Progenitor cell of endocrine pancreas (in vitro differentiated cells): ENCODE measurements at places on chromosomes 7 and 10.

DNA sequence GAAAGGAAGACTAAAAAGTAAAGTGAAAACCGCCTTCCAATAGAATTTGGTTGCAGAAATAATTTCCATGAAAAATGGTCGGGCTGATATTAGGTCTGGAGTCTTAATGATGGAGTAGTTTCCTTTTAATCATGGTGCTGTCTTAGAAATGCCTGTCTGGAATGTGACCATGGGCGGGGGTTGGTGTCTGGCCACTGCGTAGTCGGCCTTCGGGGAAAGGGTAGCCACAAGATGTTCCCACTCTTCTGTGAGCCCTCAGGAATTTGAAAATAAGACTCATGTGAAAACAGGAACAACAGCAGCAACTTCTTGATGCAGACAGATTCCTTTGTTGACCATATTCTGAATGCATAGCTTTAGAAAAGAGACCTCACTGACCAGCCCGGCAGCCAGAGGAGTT, 176.8 kb downstream of the KIAA1217 start:
- DNase-seq: no peak

- DNase-seq: no peak
These were observed 74.0 kb downstream of the GPR141 start for GRCh38 chr7:37757563-37757962.

DNA sequence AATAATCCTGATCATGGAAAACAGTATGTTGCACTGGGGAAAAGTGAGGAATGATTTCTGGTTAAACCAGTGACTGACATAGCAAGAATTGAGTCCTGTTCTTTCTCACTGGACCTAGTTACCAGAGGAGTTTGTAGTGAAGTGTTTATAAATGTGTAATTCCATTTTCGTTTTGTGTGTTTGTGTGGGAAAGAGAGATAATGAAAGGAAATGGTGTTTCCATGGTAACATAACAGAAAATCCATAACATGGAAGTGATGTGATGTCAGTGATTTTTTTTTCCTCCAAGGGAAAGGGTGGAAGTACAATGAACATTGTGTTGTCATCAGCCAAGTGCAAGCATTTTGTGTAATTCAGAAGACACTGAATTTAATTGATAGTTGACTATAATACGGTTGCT, 283.9 kb downstream of the PLXDC2 start:
- DNase-seq: no peak

GRCh38 chr7:91713669-91714068, 166.8 kb downstream of the MTERF1 start:
- DNase-seq: no peak

DNA sequence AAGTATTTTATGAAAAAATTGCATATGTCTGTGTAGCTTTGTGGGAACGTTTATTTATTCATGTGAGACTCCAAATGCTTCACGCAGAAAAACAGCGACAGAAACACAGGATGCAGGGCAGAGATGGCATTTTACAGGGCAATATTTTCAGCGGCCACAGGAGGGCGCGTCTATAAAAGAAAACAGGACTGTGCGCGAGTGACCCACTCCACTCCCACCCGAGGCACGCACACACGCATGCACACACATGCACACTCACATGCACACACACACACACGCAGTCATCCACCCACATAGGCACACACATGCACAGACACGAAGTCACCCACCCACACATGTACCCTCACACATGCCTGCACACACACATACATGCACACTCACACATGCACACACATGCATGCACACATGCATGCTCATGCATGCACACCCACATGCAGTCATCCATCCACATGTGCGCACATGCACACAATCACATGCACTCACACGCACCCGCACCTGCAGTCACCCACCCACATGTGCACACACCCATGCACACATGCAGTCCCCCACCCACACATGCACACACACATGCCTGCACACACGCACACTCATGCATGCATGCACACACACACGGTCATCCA, 96.3 kb downstream of the DNAJB6 start:
- DNase-seq: no peak

DNA sequence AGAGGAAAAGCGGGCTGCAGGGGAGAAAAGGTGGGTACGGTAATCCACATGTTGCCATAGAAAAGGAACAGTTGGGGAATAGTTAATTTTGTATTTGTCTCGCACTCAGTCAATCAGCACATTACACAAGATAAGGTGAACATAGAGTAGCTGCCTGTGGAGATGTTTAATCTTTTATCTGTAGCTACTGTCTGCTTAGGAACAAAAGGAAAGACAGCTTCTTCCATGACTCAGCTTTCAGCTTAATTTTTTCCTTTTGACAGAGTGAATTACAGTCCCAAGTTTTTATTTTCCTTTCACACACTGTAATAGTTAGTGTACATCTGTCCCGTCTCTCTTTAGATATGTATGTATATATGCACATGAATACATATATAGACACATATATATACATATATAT, 39.3 kb upstream of the PODXL start:
- DNase-seq: no peak

GRCh38 chr10:119821182-119821581, 51.5 kb downstream of the MCMBP start:
- DNase-seq: no peak

- DNase-seq: no peak
These were observed 26.9 kb upstream of the DNAJC1 start for GRCh38 chr10:22030421-22030820.

GRCh38 chr10:118365702-118366101, 23.6 kb upstream of the FAM204A start:
- no peak for DNase-seq

DNA sequence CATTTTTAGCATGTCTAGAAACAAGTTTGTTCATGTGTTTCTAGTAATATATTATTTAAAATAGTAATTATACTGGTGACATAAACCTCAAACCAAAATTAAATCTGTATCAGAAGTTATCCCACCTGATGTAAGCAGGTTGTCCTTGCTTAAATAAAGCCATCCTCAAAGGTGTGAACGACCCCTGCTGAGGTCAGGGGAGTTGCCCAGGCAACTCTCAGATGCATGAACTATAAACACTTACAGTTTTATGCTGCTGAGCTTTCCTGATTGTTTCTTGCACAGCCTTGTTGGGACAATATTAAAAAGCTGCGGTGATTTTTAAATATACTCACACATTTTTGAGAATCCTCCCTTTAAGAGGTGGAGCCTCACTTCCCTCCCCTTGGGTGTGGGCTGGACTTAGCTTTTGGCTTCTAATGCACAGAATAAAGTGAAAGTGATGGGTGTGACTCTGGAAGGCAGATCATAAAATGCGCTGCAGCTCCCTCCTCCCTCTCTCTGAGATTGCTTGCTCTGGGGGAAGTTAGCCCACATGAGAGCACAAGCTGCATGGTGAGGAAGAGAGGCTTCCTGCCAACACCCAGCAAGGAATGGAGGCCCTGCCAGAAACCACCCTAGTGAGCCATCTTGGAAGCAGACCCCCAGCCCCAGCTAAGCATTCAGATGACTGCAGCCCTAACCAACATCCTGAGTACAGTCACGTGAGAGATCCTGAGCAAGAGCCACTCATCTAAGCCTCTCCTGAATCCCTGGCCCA, 152.7 kb downstream of the SKIDA1 start:
- no peak for DNase-seq

- DNase-seq: no peak
These were observed 8.9 kb upstream of the ATP6V1F start for GRCh38 chr7:128853799-128854198.

- DNase-seq: no peak
These were observed 380.4 kb upstream of the SORCS1 start for GRCh38 chr10:107544706-107545520.

DNA sequence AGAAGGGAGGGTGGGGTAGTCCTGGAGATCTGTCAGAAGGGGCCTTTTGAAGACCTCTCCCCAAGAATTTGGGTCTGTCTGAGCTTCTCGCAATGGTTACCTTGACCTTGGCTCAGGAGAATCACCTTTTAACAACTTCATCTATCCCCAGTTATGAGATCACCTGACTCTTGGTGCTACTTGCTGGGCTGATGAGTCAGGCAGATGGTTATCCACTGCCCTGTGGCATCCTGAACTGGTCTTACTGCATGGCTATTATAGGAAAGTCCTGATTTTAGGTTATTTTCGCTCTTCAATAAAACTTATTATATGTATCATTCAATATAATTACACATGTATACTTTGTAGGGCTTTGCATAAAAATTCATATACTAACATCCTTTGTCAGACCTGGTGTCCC, 274.7 kb downstream of the GFRA1 start:
- DNase-seq: no peak

DNA sequence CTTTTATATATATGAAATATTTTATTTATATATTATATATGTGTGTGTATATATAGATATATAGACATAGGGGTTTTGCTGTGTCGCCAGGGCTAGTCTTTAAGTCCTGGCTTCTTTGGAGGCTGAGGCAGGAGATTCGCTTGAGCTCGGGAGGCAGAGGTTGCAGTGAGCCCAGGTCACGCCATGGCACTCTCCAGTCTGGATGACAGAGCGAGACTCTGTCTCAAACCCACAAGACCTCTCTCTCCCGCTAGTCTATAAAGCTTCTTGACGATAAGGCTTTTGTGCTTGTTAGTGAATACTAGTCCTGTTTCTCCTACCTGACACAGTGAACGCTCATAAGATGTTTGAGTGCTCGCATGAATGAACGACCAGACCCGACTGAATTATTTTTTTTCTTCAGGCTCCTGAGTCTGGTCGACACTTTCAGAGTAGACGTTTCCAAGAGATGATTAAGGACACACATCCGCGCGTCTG, 577 bp upstream of the DDX21 start:
- DNase-seq: no peak

DNA sequence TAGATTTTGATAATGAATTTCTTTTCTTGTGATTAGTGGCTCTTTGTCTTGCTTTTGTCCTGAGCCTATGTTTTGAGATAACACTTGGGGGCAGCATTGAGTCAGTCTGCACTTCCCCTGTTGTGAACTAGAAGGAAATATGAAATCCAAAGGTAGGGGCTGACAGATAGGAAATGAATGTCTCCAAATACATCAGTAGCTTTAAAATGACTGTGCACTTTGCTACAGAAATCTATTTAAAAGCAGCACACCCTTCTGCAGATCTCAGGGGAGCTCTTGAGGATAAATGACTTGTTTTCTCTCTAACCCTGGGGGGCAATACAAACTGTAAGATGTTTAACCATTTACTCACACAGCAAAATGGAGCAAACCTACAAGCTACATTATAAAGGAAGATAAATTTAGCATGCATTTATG, 176.0 kb upstream of the MYO3A start:
- DNase-seq: no peak

DNA sequence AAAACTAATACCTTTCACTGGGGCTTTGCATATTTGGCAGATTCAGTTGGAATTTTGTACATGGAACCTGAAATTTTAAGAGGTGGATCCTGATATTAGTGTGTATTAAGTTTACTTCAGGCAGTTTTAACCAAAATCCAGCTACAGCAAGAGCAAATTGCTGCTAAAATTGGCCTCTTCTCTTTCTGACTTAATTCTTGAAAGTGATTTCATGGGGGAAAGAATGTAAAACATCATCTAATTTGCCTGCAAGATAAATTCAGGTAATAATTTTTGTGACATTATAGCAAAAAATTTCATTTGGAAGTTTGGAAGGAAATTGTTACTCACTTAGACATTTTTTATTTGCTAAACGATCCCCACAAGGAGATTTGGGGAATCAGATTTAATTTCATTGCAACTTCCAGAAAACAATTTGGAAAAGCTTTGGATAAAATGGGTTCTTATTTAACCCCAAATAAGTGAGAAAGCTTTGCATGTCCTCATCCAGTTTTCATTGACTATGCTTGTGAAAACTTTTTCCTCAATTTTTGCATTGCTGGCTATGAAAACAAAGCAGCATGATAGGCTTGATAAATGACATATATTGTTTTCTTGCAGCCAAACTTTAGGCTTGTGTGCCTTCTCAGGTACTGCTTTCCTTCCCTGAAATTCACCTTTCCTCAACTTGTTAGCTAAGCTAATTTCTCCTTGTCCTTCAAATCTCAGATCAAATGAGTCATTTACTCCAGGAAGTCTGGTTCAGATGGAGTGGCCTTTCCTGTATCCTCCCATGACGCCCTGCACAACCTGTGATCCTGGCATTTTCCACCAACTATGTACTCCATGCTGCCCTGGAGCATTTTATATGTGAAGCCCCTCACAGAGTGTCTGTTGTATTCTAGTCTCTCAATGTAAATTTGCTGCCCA, 27.4 kb upstream of the ZNF438 start:
- no peak for DNase-seq

- no peak for DNase-seq
These were observed 55.1 kb downstream of the CCDC3 start for GRCh38 chr10:12946372-12946771.

DNA sequence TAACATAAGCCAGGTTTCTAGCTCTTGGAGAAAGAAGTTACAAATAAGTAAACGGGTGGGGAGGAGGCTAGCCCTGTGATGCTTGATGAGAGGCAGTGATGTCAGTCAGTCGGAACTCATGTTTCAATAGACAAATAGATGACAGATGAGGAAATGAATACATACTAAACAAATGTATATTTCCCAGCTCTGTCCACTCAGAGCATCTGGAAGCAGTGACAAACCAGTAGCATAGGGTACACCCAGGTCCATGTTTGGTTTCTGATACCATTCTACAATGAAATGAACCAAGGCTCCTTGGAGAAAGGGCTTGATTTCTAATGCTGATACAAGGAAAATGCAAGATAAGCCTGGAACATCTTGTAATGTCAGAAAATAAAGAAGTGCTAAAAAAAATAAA, 30.6 kb downstream of the PODXL start:
- DNase-seq: no peak

DNA sequence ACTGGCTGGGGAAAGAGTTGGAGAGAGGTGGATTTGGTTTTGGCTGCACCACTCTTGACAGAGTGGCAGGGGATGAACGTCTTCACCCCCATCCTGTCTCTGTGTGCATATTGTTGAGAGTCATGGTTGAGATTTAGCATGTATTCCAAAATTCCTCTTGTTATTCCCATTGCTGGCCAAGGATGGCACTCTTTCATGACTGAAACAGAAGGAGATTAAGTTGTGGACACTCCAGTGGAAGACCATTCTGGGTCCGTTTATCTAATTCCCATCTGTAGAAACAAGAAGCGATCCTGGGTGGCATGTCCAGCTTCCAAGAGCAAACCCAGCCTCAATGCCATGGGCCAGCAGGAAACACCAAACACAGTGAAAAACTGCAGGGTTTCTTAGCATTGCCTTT, 469.0 kb upstream of the IGFBP3 start:
- no peak for DNase-seq
